ENCODE measurements at places on chromosomes 11 and 22.

DNA sequence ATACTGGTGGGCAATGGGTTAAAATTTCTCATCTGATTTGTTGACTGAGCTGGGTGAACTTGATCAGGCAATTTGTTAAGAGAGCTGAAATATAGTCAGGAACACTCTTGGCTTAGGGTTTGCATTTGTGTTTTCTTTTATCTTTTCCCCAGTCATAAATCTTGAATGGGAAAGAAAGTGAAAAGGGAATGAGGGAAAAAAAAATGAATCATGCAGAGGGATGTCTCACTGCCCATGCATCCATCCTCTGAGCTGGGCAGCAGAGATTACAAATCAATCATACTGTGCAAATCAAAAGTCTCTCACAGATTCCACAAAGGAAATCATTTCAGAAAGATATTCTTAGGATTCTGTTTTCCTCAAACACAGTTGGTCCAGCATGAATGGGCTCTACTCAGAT is 174.2 kb upstream of the MPPED2 start:
- peak; percentile 75 for DNase-seq

- DNase-seq: peak; percentile 12
Measured at GRCh38 chr11:14308114-14308896, 50.7 kb downstream of the RRAS2 start.

GRCh38 chr11:13962562-13963168 is at the start of gene SPON1:
Gene SPON1 (plus strand): TSS chr11:13962723. CDS start chr11:13962905, 182 bp downstream.
- no peak for DNase-seq

GRCh38 chr11:127056338-127056971 is 55.9 kb upstream of the KIRREL3 start:
- no peak for DNase-seq

- DNase-seq: peak; percentile 28
Measured at GRCh38 chr11:72741849-72742512, 10.2 kb downstream of the ARAP1 start.
